ENCODE measurements at places on chromosomes 1 and 21. TPM values are rescaled to one million over a fixed set of nuclear protein-coding genes. Genes with fewer than 3 reads are reported as not detected.

GRCh38 chr1:84862810-84863251 is 30.2 kb downstream of the LPAR3 start:
- peak; percentile 62 for DNase-seq
- H3K27me3 ChIP-seq, result peaks cover 3% of the 10 kb centered on the region
- H3K4me3 ChIP-seq, result peak overlapping the region; percentile 53
- H3K36me3 ChIP-seq, result no peaks in the 10 kb centered on the region
- H3K4me1 ChIP-seq, result peaks cover 45% of the 10 kb centered on the region
- peak overlapping the region; percentile 67 for H3K27ac ChIP-seq

LRRC71 gene
- total RNA-seq, result not detected

SPRR2E gene
- total RNA-seq, result not detected

GRCh38 chr1:33878392-33878791 is 14.5 kb downstream of the HMGB4 start:
- H3K27me3 ChIP-seq, result peaks cover 14% of the 10 kb centered on the region
- H3K4me1 ChIP-seq, result no peaks in the 10 kb centered on the region
- DNase-seq, result no peak
- no peaks in the 10 kb centered on the region for H3K36me3 ChIP-seq

DNA sequence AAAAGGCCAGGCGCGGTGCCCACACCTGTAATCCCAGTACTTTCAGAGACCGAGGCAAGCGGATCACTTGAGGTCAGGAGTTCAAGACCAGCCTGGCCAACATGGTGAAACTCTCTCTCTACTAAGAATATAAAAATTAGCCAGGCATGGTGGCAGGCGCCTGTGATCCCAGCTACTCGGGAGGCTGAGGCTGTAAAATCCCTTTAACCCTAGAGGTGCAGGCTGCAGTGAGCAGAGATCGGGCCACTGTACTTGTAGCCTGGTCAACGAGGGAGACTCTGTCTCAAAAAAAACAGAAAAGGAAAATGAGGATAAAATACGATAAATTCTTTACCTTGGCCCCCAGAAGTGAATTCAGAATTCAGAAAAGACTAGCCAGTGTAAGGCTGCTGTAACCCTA is 1.6 kb downstream of the TMEM50B start:
- peaks cover 2% of the 10 kb centered on the region for H3K36me3 ChIP-seq
- H3K27ac ChIP-seq, result peak overlapping the region; percentile 88
- peaks cover 17% of the 10 kb centered on the region for H3K4me1 ChIP-seq
- no peak for DNase-seq
- peak overlapping the region; percentile 83 for H3K4me3 ChIP-seq

ETS2 gene
- 61.9 TPM for total RNA-seq

GRCh38 chr1:179082333-179082998 is 596 bp downstream of the TOR3A start:
- peaks cover 12% of the 10 kb centered on the region for H3K36me3 ChIP-seq
- DNase-seq, result peak; percentile 50
- H3K4me1 ChIP-seq, result peaks cover 24% of the 10 kb centered on the region
- H3K4me3 ChIP-seq, result peak overlapping the region; percentile 94
- H3K27ac ChIP-seq, result peak overlapping the region; percentile 87

KRTAP6-2 gene
- total RNA-seq, result not detected

DNA sequence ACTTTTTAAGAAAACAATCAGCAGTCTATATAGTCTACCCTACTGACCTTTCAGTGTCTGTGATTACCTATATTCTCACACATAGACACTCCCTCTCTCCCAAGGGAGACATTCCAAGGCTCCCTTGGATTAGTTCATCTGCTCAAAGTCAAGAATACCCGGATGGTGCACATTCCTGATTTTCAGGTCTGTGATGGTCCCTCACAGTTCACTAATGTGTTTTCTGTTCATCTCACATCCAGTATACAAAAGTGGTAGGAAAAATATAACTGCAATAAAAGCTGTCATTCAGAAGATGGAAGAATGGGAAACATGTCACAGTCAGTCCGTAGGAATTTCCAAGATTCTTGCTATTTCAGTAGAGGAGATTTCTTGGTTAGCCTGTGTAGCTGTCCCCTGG is 224.1 kb upstream of the CACYBP start:
- H3K27ac ChIP-seq, result no peak overlapping the region
- peaks cover 4% of the 10 kb centered on the region for H3K4me1 ChIP-seq
- H3K36me3 ChIP-seq, result peaks cover 2% of the 10 kb centered on the region
- no peak overlapping the region for H3K4me3 ChIP-seq

HSD11B1 gene
- total RNA-seq, result 5.7 TPM

OXCT2 gene
- total RNA-seq, result 0.49 TPM

IVL gene
- total RNA-seq, result 0.07 TPM

DNA sequence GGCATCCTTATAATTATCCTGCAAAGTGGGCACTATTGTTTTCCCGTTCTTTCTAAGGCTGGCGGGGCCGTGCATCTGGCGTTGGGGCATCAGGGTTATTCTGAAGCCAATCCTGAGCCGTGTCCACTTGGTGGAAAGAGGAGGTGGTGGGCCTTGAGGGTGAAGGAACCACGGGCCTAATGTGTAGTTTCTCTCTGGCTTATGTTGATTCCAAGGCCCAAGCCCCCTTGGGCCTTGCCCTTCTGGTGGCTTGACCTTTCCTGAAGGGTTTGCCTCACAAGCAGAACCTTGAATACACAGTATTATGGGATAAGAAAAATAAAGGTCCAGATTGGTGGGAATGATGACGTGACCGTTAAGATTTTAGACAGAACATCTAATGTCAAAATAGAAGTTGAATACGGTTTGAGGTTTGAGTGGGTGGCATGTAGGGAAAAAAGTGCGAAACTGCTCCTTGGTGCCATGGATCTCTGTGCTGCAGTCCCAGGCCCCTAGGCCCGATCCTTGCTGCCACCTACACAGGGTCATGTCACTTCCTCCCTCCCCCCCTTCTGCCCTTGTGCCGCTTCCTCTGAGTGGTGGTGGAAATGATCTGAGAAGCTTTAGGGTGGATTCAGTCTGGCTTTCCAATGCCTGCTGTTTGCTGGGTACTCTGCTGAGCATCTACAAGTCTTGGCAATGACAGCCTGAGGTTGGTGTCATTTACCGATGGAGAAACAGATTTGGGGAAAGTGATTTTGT is 90.5 kb downstream of the PRDM2 start:
- peak; percentile 36 for DNase-seq
- H3K36me3 ChIP-seq, result peaks cover 37% of the 10 kb centered on the region
- no peaks in the 10 kb centered on the region for H3K27me3 ChIP-seq
- H3K4me3 ChIP-seq, result no peak overlapping the region

FNBP1L gene
- 1.4 TPM for total RNA-seq

GRCh38 chr1:184840596-184840995 is 85.9 kb upstream of the EDEM3 start:
- no peak overlapping the region for H3K27ac ChIP-seq
- H3K36me3 ChIP-seq, result peaks cover 3% of the 10 kb centered on the region
- H3K27me3 ChIP-seq, result no peaks in the 10 kb centered on the region
- H3K4me3 ChIP-seq, result no peak overlapping the region

- H3K27ac ChIP-seq, result no peak overlapping the region
- peaks cover 3% of the 10 kb centered on the region for H3K36me3 ChIP-seq
- no peaks in the 10 kb centered on the region for H3K4me1 ChIP-seq
- DNase-seq, result no peak
These were observed 136.9 kb downstream of the DISC1 start for GRCh38 chr1:231763456-231763855.

GUCA2B gene
- not detected for total RNA-seq

CHAF1B gene
- total RNA-seq, result 36.3 TPM

DNA sequence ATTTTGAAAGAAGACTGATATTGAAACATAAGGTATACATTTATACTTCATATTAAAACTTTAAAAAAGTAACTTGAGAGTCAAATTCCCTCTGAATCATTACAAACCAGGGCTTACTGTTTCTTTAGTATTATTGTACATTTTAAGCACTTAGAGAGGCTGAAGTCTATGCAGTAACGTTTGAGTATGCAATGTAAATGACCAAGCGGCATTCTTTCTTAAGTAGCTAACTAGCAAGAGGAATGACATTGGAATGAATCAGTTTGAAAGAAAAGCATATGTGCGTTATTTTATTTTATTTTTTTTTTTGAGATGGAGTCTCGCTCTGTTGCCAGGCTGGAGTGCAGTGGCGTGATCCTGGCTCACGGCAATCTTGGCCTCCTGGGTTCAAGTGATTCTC is 24.3 kb downstream of the WNT2B start:
- no peak overlapping the region for H3K27ac ChIP-seq
- H3K27me3 ChIP-seq, result no peaks in the 10 kb centered on the region
- peaks cover under 1% of the 10 kb centered on the region for H3K36me3 ChIP-seq
- no peak overlapping the region for H3K4me3 ChIP-seq
- DNase-seq, result no peak

CR1L gene
- total RNA-seq, result not detected

FMOD gene
- total RNA-seq, result 0.87 TPM

DNA sequence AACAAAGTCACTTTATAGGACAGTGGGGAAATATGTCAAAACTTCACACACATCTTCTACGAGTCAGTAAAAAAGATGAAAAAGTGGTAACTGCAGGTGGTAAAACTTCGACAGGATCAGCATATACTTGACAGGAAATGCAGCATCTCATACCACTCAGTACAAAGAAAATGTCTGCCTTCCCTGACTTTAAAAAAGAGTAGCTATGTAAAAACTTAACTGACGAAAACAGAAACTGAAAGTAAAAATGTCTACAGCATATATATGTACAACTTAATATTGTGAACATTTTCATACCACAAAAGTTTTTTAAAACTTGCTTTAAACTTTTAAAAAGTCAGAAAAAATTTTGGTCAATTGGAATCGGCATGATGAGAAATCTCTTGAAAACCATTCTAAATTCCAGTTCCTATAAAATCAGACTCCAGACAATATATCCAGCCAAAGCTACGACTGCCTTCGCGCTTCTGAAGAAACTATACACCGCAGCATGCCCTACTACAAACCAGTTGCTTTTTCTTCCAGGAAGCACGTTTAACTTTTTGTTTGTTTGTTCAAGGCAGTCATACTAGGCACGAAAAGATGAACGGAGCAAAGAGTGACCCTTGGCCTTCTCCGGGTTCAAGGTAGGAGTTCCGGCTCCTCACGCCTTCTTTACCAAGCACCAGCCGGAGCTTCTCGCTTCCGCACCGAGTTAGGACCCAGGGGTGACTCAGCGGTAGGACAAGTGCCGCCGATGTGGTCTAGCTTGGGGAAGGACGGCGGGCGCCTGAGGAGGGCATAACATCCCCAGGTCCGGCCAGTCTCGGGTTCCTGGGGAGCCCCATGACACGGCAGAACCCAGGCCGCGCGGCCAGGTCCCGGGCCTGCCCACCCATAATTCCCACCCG is 612 bp downstream of the PSMA5 start:
- peak overlapping the region; percentile 91 for H3K4me3 ChIP-seq
- no peaks in the 10 kb centered on the region for H3K27me3 ChIP-seq
- peak; percentile 82 for DNase-seq
- H3K4me1 ChIP-seq, result peaks cover 34% of the 10 kb centered on the region
- peaks cover 39% of the 10 kb centered on the region for H3K36me3 ChIP-seq
